Stimulated activated CD4-positive, alpha-beta T cell treated with anti-CD3 and anti-CD28 coated beads, TNF-alpha, amount 100 ng/mL, for 1 hour (primary cell): ENCODE measurements at places on chromosomes 6 and 20.

- no peak for DNase-seq
These were observed 326.7 kb upstream of the JARID2 start for GRCh38 chr6:14919038-14919670.

- DNase-seq, result no peak
These were observed 26.5 kb downstream of the BCKDHB start for GRCh38 chr6:80133020-80133419.

GRCh38 chr20:9482180-9482579, 32.2 kb upstream of the LAMP5 start:
- DNase-seq, result no peak

GRCh38 chr6:55917751-55918415, 42.5 kb upstream of the BMP5 start:
- no peak for DNase-seq

GRCh38 chr20:13312300-13312699, 91.2 kb downstream of the ISM1 start:
- no peak for DNase-seq

GRCh38 chr6:31396422-31397152, 6.8 kb upstream of the MICA start:
- DNase-seq, result peak; percentile 60

DNA sequence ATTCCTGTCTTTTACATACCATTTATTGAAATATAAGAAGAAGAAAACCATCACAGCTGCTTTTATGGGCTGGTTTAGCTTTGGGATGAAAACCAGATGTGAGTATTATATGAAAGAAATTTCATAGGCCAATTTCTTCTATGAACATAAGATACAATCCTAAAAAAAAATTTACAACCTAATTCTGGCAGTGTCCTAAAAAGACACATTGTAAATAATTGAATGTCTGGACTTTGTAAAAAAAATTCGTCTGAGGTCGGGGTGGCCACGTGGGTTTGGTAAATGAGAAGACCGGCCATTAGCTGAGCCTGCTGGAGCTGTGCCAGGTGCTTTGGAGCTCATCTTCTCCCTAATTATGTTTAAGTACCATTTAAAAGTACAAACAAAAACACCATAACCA, 26.8 kb downstream of the DACT2 start:
- no peak for DNase-seq

GRCh38 chr6:133632206-133632605, 256.7 kb upstream of the TCF21 start:
- no peak for DNase-seq

- no peak for DNase-seq
These were observed 24.2 kb downstream of the PRDM1 start for GRCh38 chr6:106110164-106110826.

- no peak for DNase-seq
These were observed 199.2 kb upstream of the SULF2 start for GRCh38 chr20:47984437-47984836.

GRCh38 chr6:150413781-150414281, 45.0 kb downstream of the IYD start:
- DNase-seq, result no peak

GRCh38 chr20:38275815-38276550, 15.4 kb upstream of the KIAA1755 start:
- no peak for DNase-seq

DNA sequence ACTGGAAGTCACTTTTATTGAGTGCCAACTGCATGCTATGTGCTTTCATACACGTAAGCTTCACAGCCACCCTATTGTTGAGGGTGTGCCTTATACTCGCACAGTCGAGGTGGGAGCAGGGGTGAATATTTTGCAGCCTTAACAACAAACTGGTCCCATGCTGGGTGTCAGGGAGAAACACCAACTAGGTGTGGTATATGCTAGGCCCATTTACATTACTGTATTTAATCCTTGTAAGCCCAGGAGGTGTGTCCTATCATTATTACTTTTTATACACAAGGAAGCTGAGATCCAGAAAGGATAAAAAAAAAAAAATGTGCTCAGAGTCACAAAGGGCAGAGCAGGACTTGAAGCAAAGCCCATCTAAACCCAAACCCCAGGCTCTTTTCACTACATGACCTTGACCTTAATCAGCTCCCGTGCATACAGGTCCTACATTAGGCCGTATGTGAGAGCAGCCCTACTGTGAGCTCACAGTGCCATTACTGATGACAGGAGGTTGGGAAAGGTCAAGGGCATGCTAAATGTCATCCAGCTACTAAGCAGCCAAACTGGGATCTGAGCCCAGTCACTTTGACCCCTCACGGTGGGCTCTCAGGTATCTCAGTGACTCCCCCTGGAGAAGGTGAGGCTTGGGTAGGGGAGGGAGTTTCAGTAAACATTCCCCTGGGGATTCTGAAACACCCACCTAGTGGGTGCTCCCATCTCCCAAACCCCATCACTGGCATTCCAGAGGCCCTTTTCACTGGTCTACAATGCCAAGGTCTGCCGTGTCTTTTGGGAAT, 61.7 kb downstream of the BFSP1 start:
- DNase-seq, result no peak

GRCh38 chr6:138161338-138162110, at the start of gene ARFGEF3:
ARFGEF3 (plus strand) TSS chr6:138161939; CDS start chr6:138162087, 148 bp downstream.
- DNase-seq, result peak; percentile 15

GRCh38 chr6:4055420-4056041, 23.4 kb downstream of the FAM217A start:
- no peak for DNase-seq

- no peak for DNase-seq
These were observed 412.1 kb downstream of the QKI start for GRCh38 chr6:163826629-163827028.

- DNase-seq, result no peak
These were observed 56.1 kb upstream of the B3GAT2 start for GRCh38 chr6:71012866-71013469.

GRCh38 chr6:105897131-105897530, 189.0 kb upstream of the PRDM1 start:
- DNase-seq, result no peak

GRCh38 chr6:490251-491037, 98.9 kb downstream of the IRF4 start:
- DNase-seq, result no peak

DNA sequence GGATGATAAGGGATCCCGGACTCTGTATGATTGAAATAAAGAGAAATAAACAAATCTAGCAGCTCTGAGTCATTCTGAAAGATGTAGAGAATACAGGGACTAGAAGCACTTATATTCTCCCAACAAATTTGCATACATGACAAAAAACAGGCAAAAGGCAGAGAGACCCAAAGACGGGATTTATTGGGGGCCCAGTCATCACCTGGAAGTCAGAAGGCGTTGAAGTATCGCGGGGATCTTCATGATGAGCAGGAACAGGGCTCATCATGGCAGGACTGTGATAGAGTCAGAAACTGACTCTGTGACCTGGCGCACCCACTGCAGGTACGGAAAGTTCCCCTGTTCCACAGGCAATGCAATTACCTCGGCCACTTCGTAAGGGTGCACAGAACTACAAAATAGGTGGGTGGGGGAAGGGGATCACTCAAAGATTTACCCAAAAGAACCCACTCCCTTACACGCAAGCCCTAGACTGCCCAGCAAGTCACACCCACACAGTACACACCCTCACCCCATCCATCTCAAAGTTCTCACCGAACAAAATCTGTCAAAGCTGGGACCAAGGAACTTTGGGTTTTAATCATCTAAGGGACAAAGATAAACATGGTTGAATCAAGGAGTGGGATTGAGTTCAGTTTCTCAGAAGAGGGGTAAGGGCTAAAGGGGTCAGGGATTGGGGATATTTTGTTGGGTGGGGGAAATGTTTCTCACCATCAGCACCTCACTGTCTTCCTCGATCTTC, 1.4 kb downstream of the CUTA start:
- no peak for DNase-seq

GRCh38 chr6:90146921-90147649, 149.6 kb downstream of the BACH2 start:
- no peak for DNase-seq

DNA sequence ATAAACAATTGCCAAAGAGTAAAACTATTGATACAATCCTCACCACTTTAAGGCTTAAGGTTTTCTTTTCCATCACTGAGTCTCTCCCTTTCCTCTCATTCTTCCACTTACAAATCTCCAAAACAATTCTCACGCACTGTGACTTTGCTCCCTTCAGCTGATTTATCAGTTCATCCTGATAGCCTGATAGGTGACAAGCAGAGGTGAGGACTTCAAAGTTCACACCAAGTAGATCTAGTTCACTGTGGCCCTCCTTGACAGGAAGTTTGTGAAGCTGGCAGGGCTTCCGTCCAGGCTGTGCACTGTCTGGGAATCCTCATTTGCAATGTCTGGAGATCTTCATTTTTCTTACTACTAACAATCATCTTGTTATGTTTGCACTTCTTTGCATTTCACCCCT, 35.2 kb upstream of the POU5F1 start:
- no peak for DNase-seq

DNA sequence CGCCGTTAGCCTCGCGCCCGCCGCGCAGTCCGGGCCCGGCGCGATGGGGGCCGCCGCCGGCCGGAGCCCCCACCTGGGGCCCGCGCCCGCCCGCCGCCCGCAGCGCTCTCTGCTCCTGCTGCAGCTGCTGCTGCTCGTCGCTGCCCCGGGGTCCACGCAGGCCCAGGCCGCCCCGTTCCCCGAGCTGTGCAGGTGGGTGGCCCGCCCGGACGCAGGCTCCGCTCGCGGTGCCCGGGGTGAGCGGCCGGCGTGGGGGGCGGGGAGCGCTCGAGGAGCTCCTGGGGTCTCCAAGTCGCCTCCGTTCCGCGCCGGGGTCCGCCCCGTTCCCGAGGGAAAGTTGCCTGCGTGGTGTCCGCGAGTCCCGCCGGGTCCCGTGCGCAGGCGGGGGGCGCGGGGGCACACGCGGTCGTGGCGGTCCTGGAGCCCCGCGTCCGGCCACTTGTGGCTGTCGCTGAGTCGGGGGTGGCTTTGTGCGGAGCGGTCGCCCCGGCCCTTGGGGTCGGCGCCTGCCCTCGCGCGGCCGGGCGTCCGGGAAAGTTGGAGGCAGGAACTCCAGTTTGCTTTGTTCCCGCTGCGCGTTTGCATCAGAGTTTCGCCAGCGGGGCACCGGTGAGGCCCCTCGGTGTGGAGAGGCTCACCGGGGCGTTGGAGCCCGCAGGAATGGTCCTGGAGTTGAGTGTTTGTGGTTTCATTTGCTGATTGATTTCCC, 476 bp downstream of the IGF2R start:
- no peak for DNase-seq

GRCh38 chr20:54126806-54127655, 46.8 kb downstream of the CYP24A1 start:
- DNase-seq, result no peak

GRCh38 chr6:13338038-13338437, 9.7 kb upstream of the TBC1D7 start:
- DNase-seq, result no peak

DNA sequence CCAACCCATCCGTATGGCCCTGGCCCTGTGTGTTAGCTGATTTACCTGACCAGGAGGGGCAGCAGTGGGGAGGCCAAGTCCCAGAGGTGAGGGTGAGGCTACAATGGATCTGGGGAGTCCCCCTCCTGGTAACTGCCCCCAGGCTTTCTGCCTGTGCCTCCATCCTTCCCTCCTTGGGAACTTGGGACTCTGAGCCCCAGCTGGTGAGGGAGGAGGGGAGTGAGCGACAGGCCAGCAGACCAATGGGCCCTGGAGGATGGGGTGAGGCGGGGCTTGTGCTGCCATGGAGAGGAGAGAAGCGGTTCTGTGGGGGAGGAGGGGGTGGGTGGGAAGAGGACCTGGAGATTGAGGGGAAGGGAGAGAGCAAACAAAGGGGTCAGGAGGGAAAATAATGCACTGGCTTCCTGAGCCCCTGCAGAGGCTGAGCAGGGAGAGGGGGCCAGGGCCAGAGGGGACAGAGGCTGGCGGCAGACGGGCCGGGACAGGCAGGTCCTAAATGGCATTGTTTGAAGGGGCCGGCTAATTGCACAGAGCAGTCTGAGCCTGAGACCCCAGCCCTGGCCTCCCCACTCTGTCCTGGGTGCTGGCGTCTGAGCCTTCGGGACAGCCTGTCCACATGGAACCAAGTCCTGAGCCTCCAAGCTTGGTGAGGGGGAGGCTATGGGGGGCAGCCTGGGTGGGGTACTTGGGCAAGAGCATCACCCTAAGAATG, 17.5 kb downstream of the DNMT3B start:
- DNase-seq, result no peak

GRCh38 chr6:2502998-2503674, 247.6 kb downstream of the MYLK4 start:
- DNase-seq, result no peak

DNA sequence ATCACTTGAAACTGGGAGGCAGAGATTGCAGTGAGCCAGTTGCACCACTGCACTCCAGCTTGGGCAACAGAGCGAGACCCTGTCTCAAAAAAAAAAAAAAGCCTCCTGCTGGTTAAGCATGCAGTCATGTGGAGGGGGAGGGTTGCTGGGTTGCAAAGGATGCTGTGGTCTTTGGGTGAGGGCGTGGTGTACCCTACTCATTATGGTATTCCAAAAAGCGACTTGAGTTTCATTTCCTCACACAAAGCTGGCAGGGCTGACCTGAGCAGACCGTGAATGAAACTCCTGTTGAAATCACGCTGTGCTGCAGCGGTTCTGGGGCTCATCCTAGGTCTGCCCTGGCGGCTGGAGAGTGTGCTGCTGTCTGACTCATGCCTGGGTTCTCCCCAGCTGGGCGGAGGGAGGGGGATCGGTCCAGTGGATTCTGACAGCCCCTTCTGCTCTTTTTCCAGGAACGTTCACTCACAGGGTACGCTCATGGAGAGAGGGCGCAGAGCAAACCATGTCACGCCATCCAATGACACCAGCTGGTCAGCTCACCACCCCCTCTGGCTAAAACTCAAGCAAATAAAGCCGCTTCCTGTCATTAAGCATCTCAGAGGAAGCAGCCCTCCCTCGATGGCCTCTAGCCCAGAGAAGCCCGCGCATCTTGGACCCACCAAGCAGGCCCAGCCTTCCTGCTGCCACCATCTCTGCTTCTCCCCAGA, 166.2 kb downstream of the SCML4 start:
- DNase-seq, result no peak

- no peak for DNase-seq
These were observed 413.0 kb downstream of the PREX1 start for GRCh38 chr20:48414786-48415185.

DNA sequence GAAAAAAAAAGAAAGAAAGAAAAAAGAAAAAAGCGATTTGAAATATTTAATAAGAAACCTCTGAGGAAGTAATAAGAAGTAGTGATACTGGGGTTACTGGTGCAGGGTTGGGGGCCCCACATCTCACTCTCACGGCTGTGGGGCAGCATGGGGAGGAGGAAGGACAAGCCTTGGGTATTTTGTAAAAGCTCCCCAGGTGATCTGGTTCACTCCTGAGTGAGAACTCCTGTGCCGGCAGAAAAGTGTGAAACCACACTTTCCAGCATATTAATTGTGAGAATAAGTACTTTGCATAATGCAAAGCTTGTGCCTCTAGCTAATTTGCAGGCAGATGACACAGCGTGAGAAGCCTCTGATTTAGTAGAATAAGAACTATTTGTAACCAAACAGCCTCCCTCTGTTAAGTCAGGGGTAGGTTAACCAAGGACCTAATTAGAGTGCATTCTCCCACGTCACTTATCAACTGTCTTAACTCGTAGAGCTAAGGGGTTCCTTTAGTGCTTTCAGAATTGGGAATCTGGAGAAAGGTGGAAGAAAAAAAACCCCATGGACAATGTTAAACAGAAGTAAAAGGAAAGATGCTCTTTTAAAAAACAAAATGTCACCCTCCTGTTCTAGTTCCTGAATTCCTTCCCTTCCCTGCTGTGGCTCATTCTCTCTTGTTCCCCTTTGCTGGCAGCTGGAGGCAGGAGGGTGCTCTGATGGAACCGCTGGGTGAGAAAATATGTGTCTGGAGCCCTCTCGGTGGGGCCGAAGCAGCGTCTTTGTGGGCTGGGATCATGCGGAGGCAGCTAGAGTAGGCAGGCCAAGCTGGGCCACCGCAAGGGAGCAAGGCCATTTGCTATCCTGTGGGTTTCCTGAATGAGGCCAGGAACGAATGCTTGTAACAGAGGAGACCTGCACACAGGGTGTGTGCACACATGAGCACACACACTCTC, 108.7 kb downstream of the FYN start:
- peak; percentile 35 for DNase-seq
